ENCODE measurements at places on chromosomes 13 and 19.
A peak's percentile ranks its signal among the peaks of the same experiment; 100 is the strongest.

DNA sequence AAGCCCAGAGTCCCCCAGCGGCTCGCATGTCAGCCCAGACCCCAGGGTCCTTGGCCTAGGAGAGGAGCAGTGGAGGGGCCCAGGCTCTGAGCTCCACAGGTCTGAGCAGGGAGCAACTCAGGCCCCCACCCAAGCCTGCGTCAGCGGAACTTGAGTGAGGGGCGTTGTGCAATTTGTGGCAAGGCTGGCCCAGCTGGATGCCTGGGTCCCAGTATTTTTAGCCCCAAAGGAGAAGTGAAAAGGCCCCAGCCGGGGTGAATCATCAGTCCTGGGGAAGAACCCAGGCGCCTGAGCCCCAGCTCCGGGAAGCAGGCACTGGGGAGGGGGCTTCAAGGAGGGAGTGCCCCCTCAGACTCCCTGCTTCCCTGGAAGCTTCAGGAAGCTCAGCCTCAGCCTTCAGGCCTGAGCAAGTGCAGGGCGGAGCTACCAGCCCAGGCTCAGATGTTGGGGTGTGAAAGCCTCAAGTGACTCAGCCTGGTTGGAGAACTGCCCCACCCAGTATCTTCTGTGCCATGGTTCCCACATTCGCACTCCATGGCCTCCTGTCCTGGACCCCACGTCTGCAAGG is 7.2 kb downstream of the MED29 start:
- peak; percentile 73 for DNase-seq

GRCh38 chr13:49052813-49053212 is 77.1 kb downstream of the FNDC3A start:
- no peak for DNase-seq

DNA sequence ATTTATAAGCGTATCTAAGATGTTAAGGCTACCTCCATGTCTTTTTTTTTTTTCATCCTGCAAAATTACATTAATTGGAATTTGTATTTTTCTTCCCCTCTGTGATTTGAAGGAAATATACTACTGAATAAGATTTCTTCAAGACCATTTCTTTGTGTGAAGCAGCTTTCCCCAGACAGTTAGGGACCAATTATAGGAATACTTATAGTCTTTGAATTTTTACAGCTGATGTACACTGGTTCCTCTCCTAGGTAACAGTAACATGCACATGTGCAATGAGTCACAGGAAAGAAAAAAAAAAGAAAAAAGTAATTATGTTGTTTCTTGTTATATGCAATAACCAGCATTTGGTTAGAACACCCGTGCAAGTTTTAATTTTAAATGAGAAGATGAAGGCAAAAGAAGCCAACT is 82.0 kb downstream of the PCDH9 start:
- no peak for DNase-seq

GRCh38 chr13:99733346-99733745 is 232.1 kb downstream of the TM9SF2 start:
- no peak for DNase-seq

- no peak for DNase-seq
These were observed 12.1 kb upstream of the ZNF441 start for GRCh38 chr19:11754663-11755062.

Data from stimulated activated CD8-positive, alpha-beta memory T cell treated with anti-CD3 and anti-CD28 coated beads, Interleukin-4, amount 100 ng/mL, for 48 hours (primary cell).